ENCODE measurements at places on chromosomes 2 and 18.

DNA sequence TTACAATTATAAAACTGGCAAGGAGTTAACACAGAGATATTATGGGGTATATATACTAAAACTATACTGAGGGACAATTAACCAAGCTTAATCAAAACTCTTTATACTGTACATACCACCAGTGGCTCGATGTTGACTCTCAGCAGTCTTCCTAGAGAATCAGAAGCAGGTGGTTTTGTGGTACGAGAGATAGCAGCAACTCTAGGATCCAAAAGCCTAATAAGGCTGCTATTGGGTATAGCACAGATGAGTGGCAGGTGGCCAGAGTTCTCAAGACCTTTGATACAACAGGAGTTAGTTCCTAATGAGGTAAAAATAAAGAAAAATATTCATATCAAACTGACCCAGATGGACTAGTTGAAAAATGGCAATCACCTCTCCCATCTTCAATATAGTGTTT is 45.5 kb upstream of the COL5A2 start:
- no peak for DNase-seq

GRCh38 chr2:1609040-1609439 is 135.3 kb downstream of the PXDN start:
- no peak for DNase-seq

GRCh38 chr2:149924549-149925213 is 337.1 kb upstream of the MMADHC start:
- no peak for DNase-seq

GRCh38 chr2:26722328-26722727 is 29.8 kb downstream of the KCNK3 start:
- DNase-seq, result no peak

- DNase-seq, result no peak
Observed at GRCh38 chr2:72979896-72980295, 62.6 kb downstream of the EMX1 start.

GRCh38 chr18:51762373-51762772 is 564.9 kb upstream of the MEX3C start:
- DNase-seq, result no peak

- DNase-seq, result no peak
Observed at GRCh38 chr2:6828299-6828584, 37.5 kb downstream of the CMPK2 start.

GRCh38 chr2:233321166-233321565 is 13.6 kb downstream of the SAG start:
- no peak for DNase-seq

- DNase-seq, result no peak
Observed at GRCh38 chr2:45889053-45889452, 237.6 kb downstream of the PRKCE start.

GRCh38 chr2:66024391-66024790 is 410.5 kb upstream of the MEIS1 start:
- DNase-seq, result no peak

DNA sequence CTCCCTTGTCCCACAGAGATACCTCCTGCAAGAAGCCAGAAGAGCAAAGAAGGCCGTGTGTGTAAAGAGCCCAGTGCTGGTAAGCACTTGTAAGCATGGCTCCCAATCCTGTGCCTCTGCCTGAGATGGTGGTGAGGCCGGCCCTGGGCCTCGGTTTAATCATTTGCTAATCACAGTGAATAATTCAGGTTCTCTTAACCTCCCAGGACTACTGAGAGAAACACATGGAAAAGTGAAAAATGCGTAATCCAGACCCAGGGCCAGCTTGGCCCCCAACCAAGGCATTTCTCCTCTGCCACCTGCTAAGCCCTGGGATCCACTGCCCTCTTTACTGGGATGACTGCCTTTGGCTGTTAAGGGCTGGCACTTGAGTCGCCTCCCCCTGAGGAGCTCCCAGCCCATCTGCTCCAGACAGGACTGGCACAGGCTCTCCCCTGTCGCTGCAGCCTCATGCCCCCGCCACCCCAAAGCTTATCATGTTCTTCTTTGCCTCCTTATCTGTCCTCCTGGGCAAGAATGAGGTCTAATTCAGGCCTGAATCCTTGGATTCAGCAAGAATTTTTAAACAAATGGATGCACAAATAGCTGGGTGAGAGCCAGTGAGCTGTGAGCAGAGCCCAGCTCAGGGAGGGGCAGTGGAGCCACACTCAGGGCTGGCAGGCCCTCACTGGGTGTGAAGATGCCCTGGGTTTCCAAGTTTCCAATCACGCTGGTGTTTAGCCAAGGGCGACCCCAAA is 193.9 kb upstream of the HS6ST1 start:
- DNase-seq, result no peak

GRCh38 chr2:140696449-140696848 is 1434.4 kb downstream of the LRP1B start:
- DNase-seq, result no peak

DNA sequence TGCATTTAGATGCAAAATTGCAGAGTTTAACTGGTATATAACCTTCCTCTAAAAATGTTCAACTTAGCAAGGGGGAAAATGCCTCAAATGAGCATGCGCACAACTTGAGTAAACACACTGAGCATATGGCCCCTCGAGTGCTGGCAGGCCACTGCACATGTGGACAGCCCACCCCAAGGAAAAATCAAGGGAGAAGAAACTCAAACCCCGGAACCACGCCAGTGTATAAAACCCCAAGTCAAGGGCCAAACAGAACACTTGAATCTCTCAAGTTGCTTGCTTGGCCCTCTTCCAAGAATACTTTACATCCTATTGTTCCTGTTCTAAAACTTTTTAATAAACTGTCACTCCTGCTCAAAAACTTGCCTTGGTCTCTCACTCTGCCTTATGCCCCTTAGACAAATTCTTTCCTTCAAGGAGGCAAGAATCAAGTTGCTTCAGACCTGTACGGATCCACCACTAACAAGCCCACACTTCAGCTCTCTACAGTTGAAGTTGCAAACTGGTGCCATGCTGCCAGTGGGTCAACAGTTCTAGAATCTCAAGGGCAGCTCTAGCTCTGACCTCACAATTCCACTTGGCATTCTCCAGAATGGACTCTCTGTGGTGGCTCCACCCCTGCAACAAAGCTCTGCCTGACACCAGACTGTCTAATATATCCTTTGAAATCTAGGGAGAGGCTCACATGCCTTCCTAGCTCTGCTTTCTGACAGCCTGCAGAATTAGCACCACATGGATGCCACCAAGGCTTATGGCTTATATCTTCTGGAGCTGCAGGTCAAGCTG is 38.9 kb downstream of the HIBCH start:
- no peak for DNase-seq

- DNase-seq, result no peak
Observed at GRCh38 chr2:120539424-120539936, 193.5 kb downstream of the INHBB start.

DNA sequence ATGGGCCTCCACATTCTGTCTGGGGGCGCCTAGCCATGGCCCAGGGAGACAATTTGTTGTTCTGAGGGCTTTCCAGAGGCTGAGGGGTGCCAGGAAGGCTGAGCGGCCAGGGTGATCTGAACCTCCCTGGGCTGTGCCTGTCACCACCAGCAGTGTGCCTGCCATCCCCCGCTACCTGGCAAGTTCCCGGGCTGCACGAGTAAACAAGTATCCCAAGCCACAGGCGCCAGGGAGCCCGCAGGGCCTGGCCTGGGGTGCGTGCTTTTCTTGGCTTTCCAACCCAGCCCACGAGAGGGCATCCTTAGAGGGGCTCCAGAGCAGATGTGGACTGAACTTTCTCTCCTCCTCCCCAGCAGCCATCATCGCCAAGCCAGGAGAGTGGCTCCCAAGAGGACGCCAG is 35.1 kb upstream of the B3GNT7 start:
- no peak for DNase-seq

GRCh38 chr2:222595581-222595980 is 60.3 kb downstream of the FARSB start:
- no peak for DNase-seq

DNA sequence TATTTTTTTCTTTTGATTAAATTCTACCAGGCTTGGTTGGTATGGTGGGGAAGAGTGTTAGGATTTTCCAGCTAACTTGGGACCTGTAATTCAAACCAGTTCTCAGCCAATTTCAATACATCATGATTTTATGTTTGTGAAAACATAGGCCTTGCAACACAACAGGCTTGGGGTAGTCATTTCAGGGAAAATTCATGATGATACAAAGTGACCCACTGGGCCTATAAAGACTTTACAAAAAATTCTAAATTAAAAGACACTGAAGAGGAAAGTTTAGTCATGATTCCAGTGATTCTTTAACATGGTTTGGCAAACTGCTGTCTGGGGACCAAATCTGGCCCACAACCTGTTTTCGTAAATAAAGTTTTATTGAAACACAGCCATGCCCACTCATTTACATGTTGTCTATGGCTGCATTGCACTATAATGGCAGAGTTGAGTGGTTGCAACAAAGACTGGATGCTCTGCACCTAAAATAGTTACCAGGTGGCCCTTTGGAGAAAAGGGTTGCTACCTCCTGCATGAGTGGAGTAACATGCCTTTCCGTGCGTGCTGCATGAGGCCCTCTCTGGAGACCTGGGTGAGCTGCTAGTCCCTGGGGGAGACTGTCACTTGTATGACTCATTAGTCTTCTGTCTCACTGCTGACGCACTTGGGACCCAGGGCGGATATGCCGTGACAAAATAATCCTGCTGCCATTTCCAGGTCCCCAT is 73.6 kb downstream of the NPAS2 start:
- DNase-seq, result no peak

- no peak for DNase-seq
Observed at GRCh38 chr2:192119536-192119935, 75.2 kb downstream of the TMEFF2 start.

DNA sequence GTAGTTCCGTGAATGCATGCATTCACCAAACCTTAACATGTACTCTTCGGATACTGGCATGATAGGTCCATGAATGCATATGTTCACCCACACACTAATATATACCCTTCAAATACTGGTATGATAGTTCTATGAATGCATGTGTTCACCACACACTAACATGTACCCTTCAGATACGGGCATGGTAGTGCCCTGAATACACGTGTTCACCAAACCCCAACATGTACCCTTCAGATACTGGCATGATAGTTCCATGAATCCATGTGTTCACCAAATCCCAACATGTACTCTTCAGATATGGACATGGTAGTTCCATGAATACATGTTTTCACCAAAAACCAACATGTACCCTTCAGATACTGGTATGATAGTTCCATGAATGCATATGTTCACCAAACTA is 48.5 kb upstream of the ALKAL2 start:
- DNase-seq, result no peak

DNA sequence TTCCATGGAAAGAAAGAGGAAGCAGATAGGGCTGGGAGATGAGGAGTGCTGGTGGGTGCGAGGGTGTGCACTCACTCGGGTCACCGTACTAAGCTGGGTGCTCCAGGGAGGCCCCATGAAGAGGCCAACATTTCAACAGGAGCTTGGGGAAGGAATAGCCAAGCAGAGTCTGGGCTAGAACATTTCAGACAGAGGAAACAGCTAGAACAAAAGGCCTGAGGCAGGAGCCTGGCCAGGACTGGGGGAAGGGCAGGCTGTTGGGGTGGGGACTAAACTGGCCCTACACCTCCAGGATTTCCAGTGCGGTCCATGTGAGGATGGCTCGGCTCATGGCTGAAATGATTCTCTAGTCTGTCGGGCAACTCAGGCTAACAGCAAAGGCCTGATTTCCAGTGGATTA is 90.8 kb downstream of the ZFP36L2 start:
- DNase-seq, result no peak

DNA sequence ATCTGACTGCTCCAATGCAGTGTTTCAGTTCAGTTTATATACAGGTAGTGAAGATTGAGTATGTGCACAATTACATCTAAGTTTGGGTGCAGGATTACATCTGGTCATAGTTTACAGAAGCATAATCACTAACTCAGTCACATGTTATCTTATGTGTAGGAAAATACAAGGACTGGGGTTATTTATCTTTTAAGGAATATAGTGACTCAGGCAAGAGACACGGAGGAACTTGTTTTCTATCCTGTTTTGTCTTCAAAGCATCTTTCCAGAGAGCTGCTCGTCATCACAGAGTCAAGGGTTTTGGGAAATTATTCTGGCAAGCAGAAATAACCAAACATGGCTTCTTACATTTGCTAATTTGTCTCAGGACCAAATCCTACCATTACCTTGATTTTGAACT is 1371.5 kb upstream of the TMEFF2 start:
- DNase-seq, result no peak

DNA sequence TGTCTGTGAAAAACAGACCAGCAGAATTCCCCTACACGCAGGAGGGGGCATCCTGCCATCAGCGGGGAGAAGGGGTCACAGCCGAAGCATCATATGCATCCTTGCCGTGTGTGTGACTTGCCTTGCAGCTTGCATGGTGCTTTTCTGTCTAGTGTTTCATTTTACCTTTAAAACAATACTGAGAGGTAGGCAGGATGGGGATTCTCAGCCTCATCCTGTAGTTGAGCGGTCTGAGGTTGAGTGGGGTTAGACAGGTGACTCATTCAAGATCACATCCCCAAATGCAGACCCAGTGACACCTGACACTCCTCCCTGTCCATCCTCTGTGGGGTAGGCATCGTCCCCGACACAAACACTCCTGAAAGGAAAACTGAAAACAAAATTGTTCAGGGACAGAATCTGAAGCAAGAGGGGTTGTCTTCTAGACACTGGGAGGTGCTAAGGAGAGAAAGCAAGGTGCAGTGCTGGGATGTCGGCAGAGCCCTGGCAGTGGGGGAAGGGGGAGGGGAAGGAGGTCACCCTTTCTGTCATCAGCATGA is 7.9 kb downstream of the ARL4C start:
- no peak for DNase-seq

DNA sequence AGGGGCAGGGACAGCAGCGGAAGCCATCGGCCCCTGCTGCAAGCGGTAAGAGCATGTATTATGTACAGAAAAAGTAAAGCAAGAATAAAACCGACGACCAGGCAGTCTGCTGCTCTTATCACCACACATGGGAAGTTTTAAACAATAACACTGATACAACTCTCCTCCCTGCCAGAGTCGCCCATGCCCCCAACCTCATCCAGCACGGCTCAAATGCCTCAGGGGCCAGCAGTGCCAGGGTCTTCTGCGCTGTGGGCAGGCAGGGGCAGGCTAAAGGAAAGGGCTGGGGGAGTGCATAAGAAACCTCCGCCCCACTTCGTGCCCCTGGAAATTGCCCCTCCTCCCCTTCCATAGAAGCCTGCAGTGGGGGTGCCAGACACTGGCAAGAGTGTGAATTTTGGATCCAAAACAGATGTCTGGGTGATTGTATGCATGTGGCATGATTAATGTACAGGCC is 10.1 kb downstream of the TEX51 start:
- no peak for DNase-seq

DNA sequence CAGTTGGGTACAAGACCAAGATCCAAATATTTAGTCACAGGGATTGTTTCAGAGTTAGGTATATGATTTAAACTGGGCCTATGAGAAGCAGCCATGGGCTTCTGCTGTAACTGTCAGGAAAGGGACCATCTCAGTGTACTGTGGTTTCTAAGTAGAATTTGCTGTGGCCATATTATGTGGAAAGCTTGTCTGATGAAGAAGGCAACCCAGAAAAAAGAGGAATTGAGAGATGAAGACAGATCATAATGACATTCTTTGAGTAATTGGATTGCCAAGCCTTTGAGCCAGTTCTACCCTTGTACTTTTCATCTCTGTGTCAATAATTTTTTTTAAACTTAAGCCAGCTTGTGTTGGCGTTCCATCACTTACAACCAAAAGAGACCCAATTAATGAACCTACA is 259.6 kb downstream of the NUP35 start:
- no peak for DNase-seq

GRCh38 chr2:53641290-53641689 is 126.3 kb upstream of the CHAC2 start:
- DNase-seq, result no peak
